ENCODE measurements at places on chromosomes 5 and 9.

DNA sequence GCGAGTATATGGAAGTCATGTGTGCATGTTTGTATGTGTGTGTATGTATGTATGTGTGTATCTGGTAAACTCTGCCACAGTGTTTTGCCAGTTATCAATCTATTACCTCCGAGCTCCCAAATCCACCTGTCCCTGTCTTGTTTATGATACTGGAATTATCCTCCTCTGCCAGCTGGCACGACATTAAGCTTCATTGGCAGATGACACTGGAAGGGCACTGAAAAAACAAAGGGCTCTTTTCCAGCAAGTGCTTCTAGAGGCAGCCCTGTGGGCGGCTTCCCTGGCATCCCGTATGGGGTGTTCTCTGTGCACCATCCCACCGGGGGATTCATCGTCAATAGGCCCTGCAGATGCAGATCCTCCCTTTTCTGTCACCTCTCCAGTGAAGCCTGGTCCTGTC is 221.5 kb downstream of the MSX2 start:
- DNase-seq = no peak

GRCh38 chr5:110475529-110475928 is 250.9 kb downstream of the TMEM232 start:
- DNase-seq = no peak

GRCh38 chr9:15211815-15212495 is 95.1 kb downstream of the TTC39B start:
- DNase-seq = no peak

GRCh38 chr9:87594194-87594593 is 96.5 kb downstream of the DAPK1 start:
- DNase-seq = no peak

GRCh38 chr5:149387081-149387631 is 8.1 kb upstream of the IL17B start:
- no peak for DNase-seq

DNA sequence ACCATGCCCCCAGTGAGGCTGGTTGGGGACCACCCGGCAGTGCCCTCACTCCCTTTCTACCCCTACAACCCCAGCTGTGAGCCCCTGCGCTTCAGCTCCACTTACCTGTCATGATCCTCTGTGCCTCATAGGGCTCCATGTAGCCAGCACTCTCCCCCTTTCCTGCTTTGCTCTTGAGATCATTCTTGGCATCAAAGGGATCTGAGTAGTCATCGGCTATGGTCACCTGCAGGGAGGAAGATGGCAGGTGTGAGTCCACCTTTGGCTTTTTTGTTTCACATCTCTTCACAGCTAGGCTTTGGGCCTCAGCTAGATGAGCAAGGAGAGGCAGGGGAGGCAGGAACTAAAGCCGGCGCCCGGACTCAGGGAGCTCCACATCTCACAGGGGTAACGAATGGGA is 53.1 kb downstream of the SHB start:
- no peak for DNase-seq

- DNase-seq = no peak
These were observed 69.9 kb downstream of the RCL1 start for GRCh38 chr9:4862506-4863250.

- no peak for DNase-seq
These were observed 302.9 kb downstream of the CEMIP2 start for GRCh38 chr9:71465392-71465791.

GRCh38 chr9:96299823-96300222 is 2.2 kb downstream of the HSD17B3 start:
- DNase-seq = no peak

DNA sequence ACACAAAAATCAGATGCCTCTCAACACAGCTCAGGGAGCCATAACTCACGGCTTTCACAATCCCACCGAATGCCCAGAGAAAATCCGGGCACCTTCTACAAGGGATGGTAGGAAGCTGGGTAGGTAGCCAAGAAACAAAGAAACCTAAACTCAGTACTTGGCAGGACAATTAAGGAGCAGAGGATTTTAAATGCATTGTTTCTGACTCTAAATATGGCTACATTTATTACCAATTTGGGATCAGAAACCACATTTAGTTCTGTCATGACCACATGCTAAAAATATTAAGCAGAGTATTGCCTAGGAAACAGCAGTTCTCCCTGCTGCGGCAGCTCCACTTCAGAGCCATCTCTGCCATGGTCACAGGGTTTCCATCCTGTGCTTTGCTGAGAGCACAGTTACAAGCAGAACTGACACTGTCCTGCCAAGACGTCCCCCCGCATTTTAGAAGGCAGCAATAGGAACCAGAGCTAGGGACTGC is 57.5 kb downstream of the SIL1 start:
- DNase-seq = no peak

- peak; percentile 11 for DNase-seq
These were observed 271.7 kb upstream of the TLE4 start for GRCh38 chr9:79300068-79300467.

- no peak for DNase-seq
These were observed 60.1 kb downstream of the AMBP start for GRCh38 chr9:114017741-114018715.

GRCh38 chr9:109536859-109537258 is 38.8 kb upstream of the PTPN3 start:
- no peak for DNase-seq

GRCh38 chr5:129438322-129438721 is 21.8 kb upstream of the ADAMTS19 start:
- no peak for DNase-seq

- DNase-seq = no peak
These were observed 27.0 kb downstream of the CDKN2A start for GRCh38 chr9:21967169-21967568.

DNA sequence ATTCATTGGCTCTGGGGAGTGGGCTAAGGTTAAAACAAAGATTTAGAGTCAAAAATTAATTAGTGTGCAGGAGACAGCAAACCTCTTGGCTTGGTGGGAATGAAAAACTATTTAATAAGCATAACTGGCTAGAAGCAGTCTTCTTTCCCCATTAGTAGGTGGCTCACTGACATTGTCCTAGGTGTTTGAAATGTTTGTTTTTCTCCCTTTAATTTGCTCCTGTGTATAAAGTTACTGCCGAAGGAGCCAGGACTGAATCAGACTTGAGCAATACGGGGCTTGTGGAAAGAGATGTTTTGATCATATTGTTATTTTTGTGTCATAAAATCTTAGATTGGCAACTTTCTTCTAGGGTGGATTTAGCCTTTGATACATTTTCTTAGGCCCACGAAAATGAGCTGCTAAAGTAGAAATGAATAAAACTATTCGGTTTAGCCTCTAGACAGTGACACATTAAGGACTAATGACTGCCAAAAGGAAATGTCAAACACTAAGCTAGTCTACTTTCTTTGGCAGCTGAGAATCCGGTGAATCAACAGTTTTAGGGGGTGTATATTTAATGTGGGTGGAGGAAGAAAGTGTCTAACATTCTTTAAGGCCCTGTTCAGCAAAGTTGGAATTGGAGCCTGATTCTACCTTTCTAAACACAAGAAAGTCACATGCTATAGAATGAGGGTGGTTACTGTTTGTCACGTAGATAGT is 30.2 kb downstream of the LRRTM2 start:
- no peak for DNase-seq

DNA sequence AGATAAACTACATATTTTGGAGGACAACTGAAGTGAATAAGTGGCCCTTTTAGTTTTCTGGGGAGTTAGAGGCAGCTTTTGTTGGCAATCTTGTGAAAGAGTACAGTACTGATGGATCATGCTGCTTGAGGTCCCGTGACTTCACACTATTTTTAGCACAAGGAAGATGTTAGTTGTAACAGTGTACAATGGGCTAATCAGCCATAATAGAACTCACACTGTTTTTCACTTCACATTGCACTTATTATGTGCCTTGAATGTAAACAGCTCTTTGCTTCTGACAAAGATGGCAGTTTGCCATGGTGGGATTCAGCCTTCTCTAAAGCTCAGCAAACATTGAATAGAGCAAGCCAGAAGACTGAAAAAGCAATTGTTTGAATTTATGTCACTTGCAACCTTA is 176.7 kb upstream of the ZNF608 start:
- DNase-seq = no peak

DNA sequence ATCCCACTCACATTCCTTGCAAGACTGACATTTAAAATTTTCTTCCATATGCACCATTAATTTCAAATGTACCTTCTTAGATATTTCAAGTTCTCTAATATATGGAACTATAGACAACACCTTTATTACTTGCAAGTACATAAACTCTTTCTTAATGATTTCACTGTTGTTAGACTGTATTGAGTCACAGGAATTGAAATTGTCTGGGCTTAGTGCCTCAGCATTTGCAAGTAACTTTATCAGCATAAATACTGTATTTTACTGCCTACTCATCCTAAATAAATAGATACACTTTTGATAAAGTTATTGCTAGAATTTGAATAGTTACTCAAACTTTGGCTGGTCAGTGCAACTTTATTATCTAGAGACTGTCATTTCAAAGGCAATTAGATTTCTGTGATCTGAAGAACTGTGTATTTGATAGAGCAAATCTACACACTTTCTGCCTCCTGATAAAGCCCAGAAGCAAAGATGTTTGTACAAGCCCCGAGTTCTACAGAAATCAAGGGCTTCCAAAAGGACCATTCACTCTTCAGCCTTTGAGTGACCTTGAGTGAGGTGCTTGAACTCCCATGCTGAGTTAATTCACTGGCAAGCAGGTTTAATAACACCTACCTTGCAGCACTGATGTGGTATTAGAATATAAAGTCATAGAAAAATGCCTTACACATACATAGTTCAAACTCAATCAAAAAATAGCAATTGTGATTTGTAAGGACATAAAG is 91.6 kb downstream of the COX7C start:
- no peak for DNase-seq

- DNase-seq = no peak
These were observed 88.5 kb downstream of the SUSD1 start for GRCh38 chr9:112086627-112087026.

- no peak for DNase-seq
These were observed 14.1 kb downstream of the KCNT1 start for GRCh38 chr9:135716045-135716444.

DNA sequence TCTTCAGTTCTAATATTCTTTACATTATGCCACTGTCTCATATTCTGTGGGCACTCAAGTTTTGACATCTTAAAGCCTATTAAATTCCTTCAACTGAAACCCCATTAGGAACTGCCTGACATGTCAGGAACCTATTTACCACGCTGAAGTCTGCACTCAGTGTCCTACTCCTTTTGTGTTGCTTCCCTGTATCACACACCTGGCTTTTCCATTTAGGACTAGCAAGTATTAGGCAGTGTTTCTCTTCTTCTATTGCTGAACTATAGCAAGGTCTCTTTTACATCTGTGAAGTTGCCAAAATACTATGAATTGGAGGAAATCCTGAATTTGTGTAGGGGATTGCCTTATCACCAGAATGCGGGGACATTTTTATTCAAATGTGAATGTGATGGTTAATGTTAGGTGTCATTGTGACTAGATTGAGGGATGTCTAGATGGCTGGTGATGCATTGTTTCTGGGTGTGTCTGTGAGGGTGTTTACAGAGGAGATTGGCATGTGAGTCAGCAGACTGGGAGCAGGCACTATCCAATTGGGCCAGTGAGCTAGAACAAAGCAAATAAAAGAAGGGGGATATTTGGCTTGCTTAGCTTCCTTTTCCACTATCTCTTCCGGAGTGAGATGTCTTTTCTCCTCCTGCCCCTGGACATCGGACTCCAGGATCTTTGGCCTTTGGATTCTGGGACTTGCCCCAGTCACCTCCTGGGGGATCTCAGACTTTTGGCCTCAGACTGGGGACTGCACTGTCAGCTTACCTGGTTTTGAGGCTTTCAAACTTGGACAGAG is 21.2 kb upstream of the VCAN start:
- DNase-seq = no peak

DNA sequence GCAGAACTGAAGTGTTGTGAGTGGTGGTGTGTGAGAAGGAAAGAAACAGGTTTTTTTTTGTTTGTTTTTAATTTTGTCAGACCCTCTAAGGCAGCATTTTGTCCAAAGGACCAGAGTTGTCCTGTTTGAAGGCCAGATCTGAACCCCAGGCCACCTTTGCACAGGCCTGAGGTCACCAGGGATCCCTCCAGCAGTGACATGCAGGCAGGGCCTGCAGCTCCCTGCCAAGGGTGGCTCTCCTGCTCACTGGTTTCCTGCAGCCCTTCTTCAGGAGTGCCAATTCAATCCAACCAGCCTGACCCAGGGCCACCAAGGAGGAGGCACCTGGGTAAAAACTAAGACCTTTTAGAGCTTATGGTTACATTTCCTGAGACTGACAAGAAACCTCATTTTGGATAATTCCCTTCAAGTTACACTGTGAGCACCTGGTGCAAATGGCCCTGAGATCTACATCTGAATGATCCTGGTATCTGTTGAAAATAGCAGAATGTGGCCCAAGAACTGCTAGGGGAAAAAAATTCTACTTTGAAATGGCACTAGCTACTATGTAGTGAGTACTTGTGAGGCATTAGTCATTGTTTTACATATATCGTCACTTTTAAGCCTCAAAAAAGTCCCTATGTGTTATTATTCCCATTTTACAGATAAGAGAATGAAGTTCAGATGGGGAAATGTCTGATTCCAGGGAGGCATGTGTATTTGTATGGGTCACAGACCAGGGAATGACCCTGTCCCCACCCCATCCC is 33.5 kb upstream of the SMU1 start:
- DNase-seq = no peak

- no peak for DNase-seq
These were observed 306.7 kb downstream of the PDE4D start for GRCh38 chr5:59586841-59587240.

DNA sequence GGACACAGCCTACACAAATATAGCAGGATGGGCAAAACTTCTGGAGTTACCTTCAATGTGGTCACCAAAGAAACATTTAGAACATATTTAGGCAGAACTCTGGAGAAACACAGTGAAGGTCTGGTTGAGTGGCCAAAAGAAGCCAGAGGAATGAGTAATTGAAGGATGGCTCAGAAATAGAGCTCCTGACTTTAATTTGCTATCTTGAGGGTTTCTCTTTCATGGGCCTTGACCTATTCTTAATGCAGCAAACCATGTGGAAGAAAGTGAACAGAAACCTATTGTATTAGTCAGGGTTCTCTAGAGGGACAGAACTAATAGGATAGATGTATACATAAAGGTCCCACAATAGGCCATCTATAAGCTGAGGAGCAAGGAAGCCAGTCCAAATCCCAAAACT is 650.5 kb downstream of the ACTL7B start:
- no peak for DNase-seq

GRCh38 chr5:176296-176823 is 14.9 kb upstream of the LRRC14B start:
- no peak for DNase-seq

DNA sequence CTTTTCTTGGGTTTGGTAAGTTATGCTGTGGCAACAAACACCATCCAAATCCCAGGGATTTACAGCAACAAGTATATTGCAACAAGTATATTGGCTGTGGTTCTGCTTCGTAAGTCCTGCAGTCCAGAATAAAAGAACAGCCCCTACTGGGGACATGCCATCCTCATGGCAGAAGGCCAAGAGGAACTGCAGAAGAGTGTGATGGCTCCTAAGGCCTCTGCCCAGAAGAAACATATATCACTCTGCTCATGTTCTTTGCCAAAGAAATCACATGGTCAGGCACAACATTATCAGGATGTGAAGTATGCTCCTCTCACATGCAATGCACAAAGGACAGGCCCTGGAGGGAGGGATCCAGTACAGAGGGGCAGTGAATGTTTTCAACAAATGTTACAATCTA is 159.6 kb upstream of the TAS2R1 start:
- DNase-seq = no peak

- DNase-seq = no peak
These were observed 336.9 kb downstream of the ENC1 start for GRCh38 chr5:74303578-74303977.

Measured in NCI-H187 (cell line).